H9 (cell line): ENCODE measurements at places on chromosomes 6 and 20.
A peak's percentile ranks its signal among the peaks of the same experiment; 100 is the strongest.

- peak; percentile 77 for DNase-seq
These were observed 47.5 kb downstream of the DSTN start for GRCh38 chr20:17617212-17617867.

DNA sequence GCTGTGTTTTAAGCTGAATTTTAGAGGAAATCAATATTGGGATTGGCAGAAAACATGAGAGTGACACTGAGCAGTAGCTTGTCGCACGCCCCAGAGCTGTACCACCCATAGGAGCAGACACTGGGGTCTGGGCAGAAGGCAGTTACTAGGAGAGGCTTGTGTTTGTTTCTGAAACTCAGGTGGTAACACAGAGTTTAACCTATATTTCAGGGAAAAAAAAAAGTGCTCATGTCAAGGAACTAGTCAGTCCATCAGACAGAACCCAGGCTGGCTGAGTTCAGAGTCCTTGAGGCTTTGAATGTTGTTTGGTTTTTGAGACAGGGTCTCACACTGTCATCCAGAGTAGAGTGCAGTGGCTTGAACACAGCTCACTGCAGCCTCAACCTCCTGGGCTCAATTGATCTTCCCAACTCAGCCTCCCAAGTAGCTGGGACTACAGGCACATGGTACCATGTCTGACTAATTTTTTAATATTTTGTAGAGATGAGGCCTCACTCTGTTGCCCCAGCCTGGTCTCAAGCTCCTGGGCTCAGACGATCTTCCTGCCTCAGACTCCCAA is 6.6 kb downstream of the SLC22A1 start:
- no peak for DNase-seq

DNA sequence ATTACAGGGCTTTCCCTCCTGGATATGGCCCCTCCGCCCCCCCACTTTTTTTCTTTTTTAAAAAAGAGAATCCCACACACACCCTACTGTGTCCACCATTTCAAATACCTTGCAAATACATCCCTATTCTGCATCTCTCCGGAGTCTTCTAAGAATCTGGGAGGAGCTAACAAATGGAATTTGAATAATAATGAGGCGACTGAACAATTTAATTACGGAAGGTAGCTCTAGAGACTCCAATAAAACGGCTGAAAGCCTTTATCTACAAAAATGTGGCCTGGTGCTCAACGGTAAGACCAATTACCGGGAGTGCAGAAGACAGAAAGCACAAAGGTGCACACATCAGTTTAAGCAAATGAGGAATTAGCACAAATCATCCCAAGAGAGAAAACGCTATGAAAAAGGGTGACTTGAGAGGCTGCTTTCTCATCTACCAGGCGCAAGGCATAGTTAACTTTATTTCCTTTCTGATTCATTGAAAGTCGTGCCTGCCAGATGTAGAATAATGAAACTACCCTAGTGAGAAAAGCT is 1.8 kb downstream of the RRAGD start:
- DNase-seq: no peak

DNA sequence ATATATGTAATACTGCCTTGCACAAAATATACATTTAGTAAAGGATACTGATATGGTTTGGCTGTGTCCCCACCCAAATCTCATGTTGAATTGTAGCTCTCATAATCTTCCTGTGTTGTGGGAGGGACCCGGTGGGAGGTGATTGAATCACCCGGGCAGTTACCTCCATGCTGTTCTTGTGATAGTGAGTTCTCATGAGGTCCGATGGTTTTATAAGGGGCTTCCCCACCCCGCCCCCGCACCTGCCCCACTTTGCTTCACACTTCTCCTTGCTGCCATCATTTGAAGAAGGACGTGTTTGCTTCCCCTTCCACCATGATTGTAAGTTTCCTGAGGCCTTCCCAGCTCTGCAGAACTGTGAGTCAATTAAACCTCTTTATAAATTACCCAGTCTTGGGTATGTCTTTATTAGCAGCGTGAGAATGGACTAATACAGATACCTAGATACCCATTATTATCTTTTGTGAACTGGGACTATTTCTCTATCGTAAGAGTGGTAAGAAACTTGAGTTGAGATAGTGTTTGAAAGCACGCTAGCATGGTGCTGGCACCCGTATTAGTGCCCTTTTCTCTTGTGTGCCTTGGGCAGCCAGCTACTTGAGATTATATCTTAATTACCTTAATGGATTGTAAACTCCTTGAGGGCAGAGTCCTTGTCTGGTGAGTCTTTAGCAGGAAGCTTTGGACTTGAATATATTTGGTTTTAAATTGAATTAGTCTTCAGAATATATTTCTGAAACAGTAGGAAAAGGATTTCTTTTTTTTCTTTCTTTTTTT is 25.6 kb downstream of the TOP1 start:
- no peak for DNase-seq

DNA sequence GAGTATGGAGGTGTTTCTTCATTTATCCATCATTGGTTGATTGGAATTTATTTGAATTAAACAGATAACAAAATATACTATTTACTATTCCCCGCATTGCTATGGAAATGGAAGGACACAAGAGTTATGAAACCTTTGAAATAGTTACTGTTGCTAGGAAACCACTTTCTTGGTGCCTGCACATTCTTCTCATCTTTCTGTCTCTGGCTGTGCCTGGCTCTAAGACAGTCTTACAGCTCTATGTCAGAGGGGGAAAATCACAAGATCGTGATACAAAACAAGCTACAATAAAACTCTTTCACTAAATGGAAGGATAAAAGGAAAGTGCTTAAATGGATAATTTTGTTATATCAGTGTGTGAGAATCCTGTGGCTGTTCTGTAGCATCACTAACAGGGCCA is 453.0 kb downstream of the LMBRD1 start:
- DNase-seq: no peak

DNA sequence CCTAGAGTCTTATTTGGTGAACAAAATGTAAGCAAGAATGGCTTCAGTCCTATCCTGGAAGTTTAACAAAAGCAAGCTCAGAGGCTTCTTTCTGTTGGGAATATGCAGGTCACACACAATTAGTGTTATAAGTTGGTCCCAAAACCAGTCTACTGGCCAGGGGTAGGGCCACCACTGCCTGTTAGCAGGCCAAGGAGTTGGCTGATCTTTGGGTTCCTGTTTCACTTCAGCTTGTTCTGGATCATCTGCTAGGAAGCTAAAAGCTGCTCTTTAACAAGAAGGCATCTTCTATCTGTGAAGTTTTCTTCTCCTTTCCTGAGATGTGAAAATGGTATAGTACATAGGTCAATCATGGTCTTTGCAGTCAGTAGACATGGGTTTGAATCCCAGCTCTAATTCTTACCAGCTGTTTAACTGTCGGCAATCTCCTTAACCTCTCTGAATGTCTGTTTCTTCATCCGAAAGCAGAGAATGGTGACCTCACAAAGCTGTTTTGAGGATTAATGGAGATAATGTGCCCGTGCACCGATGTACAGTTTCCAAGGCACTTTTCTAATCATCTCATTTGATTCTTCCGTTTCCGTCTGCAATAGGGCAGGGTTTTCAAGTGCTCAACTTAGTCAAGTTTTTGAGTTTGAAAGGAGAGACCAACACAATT is 271.2 kb upstream of the TAB2 start:
- no peak for DNase-seq

DNA sequence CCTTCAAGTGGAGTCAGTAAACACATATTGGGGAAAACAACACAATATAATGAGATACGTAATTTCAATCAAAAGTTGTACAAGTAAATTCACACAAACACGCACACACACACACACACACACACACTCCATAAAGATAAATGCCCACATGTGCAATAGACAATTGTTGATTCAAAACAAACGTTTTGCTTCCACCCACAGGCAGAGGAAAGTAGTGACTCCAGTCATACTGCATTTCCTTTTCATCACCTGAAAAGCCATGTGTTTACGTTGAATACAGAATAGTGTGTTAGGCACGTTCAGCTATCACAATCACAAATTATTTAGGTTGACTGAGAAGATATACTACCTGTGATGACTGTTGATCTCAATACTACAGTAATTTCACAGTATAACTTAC is 443.8 kb upstream of the MANEA start:
- DNase-seq: no peak

DNA sequence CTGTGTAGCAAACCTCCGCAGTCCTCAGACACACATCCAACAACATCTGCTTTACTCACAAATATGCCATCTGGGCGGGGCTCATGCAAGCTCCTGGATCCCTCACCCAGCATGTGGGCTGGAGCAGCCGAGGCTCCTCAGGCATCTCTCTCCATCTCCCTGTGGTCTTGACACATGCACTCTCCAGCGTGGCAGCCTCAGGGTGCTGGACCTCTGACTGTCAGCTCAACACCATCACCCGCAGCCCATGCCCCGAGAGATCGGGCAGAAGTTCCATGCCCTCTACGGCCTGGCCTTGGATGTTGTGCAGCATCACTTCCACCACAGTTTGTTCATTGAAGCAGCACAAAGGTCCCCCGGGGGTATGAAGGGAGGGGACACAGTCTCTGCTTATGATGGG is 32.6 kb upstream of the CD93 start:
- no peak for DNase-seq

GRCh38 chr6:109118871-109119354 is 23.6 kb downstream of the CEP57L1 start:
- DNase-seq: no peak

DNA sequence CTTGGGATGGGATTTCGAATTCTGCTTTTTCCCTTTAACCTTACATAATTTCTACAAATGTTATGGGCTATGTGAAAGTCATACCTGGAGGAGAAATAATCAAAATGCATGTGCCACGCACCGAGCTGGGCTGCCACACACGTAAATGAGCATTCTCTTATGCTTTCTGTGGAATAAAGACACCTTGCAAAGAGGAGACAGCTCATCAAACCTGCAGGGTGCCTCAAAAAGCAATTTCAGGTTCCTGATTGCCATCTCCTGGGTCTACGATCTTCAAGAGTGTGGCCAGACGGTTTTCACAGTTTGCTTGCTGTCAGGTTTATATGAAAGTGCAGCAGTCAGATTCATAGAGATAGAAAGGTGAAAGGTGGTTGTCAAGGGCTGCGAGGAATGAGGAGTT is 36.6 kb downstream of the DUSP22 start:
- DNase-seq: no peak

DNA sequence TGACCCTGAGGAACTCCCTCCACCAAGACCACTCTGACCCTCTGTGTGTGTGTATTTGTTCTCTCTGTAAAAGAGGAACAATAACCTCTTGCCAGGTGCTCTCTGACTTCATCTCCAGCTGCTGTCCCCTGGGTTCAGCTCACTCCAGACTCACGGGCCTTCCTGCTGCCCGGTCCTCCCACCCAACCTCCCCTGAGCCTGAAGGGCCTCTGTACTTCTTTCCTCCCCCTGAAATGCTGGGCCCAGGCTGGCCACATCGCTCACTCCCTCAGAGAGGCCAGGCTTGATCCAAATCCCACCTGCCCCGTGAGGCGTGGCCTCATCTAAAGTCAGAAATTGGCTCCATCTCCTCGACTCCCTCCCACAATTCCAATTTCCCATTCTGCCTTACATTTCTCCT is 202.4 kb downstream of the PRKN start:
- DNase-seq: no peak

- DNase-seq: peak; percentile 72
These were observed 556 bp upstream of the SCAF8 start for GRCh38 chr6:154732538-154733182.

GRCh38 chr20:63698739-63699465 is 2.5 kb downstream of the TNFRSF6B start:
- DNase-seq: peak; percentile 39

- DNase-seq: peak; percentile 95
These were observed at the start of gene PPIL4 for GRCh38 chr6:149545754-149546471. TSS of gene PPIL4 (minus strand) at chr6:149546043. CDS start at chr6:149546005, 38 bp downstream.

- DNase-seq: no peak
These were observed 180.7 kb upstream of the GGTLC1 start for GRCh38 chr20:24169256-24169655.

- DNase-seq: no peak
These were observed 874.2 kb downstream of the TFAP2A start for GRCh38 chr6:9540534-9541126.

DNA sequence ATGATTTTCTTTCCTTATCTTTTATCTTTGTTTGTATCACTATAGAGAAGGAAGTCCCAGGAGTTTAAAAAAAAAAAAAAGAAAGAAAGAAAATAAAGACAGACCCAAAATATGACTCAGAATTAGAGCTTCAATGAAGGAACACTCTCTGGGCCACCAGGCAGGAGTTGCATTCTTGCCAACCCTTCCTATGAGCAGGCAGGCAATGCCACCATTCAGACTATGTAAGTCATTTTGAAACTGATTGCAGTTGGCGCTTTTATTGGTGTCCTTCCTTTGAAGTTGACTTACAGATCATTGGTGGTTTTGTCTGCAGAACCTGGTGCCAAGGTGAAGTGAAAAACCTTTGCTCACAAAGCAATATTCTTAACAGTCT is 50.3 kb downstream of the MYB start:
- no peak for DNase-seq

- DNase-seq: no peak
These were observed 50.8 kb downstream of the GCLC start for GRCh38 chr6:53494076-53494475.

- DNase-seq: peak; percentile 54
These were observed 1.0 kb downstream of the TSHZ2 start for GRCh38 chr20:52972965-52973819.

GRCh38 chr6:27604986-27605385 is 132.1 kb upstream of the ZNF184 start:
- DNase-seq: peak; percentile 65

DNA sequence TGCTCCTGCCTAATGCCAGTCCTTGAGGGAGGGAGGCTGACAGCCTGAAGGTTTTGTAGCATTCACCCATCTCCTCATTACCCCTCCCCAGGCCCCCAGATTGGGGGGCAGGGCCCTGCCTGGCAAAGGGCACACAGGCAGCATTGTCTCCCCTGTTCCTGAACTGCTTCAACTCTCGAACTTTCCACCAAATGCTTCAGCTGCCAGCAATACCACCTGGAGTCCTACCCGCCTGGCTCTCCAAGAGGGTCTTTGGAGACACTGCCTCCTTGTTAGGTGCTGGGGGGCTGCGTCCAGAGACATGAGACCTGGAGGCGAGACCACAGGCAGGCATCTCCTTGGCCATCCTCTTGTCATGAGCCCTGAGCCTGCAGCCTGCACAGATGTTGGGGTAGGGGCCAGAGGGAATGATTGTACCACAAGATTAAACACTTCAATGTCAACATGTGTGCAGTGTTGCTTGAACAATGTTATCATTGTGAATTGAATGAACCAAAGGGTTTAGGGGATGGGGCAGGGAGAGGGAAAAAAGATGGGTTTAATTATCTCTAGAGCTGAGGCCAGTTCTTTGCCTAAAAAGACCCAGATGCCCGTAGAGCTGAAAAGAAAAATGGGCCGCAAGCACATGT is 25.0 kb downstream of the BMP7 start:
- no peak for DNase-seq
